RWPE1 (cell line): ENCODE measurements at places on chromosomes 4 and X.
A peak's percentile ranks its signal among the peaks of the same experiment; 100 is the strongest.

DNA sequence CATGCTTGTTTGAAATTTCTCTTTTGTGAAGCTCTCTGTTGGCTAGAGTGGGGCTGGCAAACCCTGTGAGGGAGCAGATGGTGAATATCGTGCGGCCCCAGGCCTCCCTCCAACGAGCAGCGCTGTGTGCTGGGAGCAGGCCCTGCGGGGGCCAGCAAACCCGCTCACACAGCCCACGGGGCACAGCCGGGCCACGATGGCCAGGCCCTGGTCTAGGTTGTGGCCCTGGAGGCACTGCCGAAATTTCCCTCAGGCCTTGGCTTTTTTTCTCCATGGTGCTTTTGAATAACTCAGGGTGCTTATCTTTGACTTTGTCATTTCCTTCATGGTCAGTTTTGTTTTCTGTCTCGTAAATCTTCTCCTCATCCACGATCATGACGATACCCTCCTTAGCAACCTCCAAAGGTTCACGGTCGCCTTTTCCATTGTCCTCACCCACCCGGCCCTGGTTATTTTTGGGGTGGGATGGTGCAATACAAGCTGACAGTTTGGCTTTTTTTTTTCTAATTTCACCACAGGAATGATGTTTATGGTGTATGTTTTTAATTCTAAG is 20.7 kb downstream of the PCGF3 start:
- DNase-seq: no peak

DNA sequence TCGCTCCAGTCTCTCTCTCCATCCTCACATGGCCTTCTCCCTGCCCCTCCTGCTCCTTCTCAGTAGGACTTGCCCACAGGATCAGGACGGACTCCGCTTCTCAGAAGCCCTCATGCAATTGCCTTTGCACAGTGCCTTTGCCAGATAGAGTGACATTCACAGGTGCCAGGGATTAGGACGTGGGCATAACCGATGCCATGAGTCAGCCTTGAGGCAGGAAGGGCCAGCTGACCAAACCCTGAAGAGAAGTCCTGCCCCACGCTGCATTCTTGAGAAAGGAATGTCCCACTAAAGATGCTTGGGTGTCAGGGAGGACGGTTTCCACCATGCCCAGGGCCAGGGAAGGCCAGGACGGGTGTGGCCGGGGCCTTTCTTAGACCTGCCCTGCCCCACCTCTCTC is 6.6 kb upstream of the GRPEL1 start:
- DNase-seq: no peak

DNA sequence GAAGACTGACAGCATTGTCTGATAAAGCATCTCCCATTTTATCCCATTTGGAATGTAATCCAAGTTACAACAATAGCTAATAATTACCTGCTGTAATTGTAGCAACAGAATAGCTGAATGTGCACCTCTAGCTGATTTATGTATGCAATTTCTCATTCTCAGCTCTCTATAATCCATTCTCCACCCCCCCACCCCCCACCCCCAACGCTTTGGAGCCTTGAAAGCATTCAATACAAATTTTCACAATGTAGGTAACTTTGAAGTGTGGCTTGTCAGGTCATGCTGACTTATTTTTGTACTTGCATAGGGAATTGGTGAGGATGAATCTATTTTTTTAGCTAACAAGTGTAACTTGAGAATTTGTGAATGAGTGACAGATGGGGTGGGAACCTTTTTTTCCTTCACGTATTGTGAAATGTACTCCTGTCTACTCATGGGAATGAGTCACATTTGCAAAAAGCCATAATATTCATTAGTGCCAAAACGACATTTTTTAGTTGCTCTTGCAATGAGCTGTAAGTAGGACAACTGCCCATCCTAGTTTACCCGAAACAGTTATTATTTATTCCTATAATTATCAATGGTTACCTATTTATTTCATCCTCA is 159.3 kb downstream of the PALLD start:
- DNase-seq: peak; percentile 91

- DNase-seq: no peak
These were observed 3.1 kb downstream of the MAMLD1 start for GRCh38 chrX:150365990-150366911.

DNA sequence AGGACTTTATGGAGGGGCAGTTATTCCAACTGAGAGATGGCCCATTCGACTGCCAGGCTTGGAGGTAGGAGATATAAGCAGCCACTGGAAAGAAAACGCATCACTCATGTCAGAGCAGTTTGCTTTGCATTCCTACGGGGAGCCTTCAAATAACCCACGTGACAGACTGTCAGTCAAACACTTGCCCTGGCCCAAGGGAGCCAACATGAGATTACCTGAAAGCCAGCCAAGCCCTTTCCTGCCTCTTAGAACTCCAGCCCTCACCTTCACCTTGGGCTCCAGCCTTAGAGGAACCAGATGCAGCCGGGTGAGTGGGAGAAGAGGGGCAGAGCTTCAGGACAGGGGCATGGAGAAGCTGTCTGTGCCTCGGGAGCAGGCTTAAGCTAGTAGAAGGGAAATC is 95.3 kb upstream of the CXCL13 start:
- no peak for DNase-seq

DNA sequence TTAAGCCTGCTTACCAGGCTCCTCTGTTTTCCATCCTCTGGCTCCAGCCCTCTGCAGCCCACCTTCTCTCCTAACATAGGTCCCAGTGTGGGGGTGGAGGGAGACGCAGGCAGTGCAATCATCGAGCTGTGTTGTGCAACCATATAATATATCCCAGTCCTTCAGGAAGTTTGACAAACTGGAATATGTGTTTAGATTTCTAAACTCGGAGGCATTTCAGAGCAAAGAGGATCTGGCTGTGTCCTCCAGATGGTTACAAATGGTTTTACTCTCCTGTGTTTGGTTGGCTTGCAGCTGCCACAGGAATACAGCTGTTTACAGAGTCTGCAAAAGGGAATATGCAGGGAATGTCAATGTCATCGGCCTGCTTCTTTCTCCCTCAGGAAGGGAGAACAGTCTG is 195.3 kb upstream of the LNX1 start:
- DNase-seq: no peak

- peak; percentile 4 for DNase-seq
These were observed 369.2 kb upstream of the LCORL start for GRCh38 chr4:18390655-18391353.

DNA sequence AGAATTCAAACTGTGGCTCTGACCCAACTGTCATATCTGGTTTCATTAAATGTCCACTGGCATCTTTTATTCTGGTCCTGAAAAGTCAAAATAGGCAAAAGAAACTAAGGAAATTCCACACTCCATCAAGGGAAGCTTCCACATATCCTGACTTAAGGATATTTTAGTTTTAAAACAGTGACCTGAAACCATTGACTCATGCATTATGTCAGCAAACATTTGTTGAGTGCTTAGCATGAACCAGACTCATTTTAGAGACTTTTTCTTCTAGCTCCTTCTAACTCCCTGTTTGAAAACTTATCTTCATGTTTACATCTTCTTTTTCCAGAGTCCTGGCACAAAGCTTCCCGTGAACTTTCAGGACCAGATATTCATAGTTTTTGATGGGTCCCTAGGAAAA is 6.9 kb upstream of the CXCL1 start:
- DNase-seq: no peak

DNA sequence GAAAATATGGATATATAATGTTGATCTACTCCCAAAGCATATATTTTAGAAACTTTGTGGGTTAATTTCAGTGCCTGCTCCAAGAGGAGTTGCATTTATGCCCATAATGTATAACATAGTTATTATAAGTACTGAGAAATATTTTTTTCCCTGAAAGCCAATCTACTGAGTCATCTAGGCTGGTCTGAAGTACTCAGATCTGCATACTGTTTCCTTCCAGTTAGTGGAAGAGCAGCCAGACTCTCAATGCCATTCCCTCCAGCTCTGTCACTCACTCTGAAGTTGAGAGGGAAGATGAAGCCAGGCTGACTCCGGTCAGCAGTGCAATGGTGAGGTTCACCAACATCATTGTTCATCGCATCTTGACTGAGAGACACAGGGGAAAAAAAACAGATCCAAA is 505.1 kb downstream of the PPARGC1A start:
- peak; percentile 4 for DNase-seq

- peak; percentile 11 for DNase-seq
These were observed 1.2 kb downstream of the PROM1 start for GRCh38 chr4:16082426-16083240.

DNA sequence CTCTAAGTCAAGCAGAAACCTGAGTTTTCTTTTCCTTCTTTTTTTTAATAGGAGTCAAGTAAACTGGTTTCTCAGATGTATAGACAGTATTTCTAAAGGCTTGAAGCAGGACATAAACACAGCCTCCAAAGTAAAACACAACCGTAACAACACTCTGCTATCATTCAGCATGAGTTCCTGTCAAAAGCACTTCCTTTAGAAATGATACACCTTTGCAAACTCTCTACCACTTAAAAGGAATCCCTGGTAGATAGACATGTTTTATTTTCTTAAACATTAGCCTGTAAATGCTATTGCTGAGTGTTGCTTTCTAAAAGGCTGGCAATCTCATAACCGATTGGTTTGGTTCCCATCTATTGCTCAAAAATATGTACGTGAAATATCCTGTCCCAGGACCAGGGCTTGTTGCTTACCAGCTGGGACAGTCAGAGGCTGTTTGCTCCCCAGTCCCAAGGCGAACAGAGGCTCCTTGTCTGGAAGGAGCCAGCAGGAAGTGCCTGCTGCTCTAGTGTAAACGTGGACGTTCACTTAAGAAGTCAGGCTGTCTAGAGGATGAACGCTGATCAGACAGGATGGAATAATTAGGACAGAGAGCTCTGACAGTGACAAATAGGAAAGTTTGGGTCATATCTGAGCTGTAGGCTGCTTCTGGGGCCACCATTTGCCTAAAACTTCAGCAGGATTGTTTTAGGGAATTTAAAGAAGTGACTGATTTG is 173.9 kb upstream of the KLF3 start:
- DNase-seq: no peak

DNA sequence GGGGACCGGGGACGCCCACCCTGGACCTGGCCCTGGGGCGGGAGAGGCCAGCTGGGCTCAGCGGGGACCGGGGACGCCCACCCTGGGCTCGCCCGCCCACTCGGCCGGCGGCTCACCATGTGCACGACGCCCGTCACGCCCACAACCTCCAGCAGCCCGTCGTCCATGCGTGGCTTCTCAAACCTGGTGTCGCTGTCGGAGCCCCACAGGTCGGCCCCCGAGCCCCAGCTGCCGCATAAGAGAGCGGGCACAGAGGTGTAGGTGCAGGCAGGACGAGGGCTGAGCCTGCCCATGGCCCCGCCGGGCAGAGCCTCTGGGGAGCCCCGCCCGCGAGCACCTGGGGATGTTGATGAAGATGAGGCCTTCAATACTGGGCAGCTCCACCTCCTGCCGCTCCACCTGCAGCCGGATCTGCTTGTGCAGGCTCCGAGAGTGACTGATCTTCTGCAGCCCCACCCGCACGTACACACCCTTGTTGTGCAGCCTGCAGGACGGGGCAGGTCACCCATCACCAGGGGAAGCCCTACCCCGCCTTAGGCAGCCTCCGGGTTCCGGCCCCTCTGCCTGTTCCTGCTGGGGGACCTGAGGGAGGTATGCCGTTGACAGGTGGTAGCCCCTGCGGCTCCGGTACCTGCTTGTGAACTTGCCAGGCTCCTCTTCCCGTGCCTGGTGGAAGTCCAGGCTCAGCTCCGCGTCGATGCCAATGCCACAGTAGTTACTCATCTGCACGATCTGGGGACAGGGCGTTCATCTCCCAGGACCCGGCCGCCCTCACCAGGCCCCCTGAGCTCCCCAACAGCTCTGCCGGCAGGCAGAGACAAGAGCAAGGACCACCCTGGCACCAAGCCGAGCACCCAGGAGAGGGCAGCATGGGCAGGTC is 11.8 kb downstream of the DGKQ start:
- peak; percentile 40 for DNase-seq

DNA sequence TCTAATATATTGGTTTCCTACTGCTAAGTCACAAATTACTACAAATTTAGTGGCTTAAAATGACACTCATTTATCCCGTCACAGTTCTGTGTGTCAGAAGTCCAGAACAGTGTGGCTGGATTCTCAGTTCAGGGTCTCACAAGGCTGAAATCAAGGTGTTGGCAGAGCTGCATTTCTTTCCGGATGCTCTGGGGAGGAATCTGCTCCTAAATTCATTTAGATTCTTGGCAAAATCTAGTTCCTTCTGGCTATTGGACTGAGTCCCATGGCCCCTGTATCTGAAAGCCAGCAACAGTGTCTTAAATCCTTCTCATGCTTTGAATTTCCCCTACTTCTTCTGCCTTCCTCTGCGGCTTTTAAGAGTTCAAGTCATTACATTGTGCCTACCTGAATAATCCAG is 103.1 kb upstream of the BMP3 start:
- no peak for DNase-seq

- DNase-seq: no peak
These were observed 35.4 kb upstream of the CDKL5 start for GRCh38 chrX:18389966-18390365.

GRCh38 chrX:19810006-19810774 is 77.2 kb downstream of the SH3KBP1 start:
- DNase-seq: no peak
